Stimulated activated CD8-positive, alpha-beta memory T cell treated with anti-CD3 and anti-CD28 coated beads, Interleukin-7, amount 100 ng/mL, for 1 hour (primary cell): ENCODE measurements at places on chromosomes 4 and X.

GRCh38 chrX:150163221-150163930 lies 199.7 kb upstream of the MAMLD1 start:
- DNase-seq = no peak

GRCh38 chr4:8681391-8681790 lies 88.8 kb downstream of the CPZ start:
- no peak for DNase-seq

- no peak for DNase-seq
Measured at GRCh38 chr4:165331823-165332222, 4.4 kb downstream of the MSMO1 start.

GRCh38 chrX:7059214-7059838 lies 88.2 kb upstream of the STS start:
- DNase-seq = no peak

DNA sequence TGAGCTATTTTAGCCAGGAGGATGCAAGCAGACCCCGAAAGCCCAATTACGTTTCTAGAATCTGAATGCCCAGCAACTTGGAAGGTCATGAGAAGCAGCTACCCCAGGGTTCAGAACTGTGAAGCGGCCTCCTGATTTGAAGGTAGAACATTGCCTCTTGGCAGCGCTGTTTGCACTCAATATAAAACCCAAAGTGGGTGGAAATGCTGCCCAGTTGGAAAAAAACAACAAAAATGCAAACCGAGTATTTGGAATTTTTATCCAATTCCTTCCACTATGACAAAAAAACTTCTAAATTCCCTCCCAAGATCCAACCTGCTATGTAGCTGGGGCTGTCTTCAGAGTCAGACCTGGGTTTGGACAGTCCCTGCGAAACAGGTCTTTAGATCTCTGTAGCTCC lies 103.3 kb upstream of the RBPJ start:
- no peak for DNase-seq

DNA sequence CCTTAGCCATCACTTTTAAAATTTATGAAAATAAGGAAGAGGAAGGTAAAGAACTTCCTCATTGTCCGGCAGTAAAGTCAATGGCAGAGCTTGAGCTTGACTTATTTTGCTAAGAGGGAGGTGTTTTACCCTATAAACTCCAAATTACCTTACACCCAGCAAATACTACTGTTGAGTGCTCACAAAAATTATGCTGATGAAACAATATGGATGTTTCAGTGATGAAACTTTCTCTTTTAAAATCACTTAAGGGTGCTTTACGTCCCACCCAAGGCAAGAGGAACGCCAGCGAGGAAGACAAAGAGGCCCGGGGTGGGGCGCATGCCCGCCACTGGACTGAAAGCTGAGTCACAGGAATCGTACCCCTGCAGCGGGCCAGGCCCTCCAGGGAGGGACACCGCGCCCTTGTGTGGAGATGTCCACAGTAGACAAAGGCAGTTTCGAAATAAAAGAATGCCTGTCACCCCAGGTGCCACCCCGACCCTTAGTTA lies 560 bp upstream of the TMSB4X start:
- no peak for DNase-seq

DNA sequence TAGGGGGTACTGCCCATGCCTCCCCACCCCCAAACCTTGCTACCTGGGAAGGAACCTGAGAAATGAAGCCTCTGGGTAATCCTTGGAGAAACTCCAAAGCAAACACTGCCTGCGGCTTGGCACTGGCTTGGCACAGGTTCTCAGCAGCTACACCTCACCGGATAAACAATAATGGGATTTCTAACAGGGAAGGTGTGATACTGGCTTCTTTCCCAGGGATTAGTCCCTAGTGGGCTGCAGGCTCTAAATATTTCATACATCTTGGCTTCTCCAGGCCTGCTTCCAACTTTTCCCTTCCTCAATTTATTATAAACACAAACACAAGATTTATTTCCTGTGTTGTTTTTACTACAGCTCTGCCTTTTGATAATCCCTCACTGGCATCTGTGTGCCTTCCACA lies 12.5 kb downstream of the SEC24D start:
- DNase-seq = no peak

DNA sequence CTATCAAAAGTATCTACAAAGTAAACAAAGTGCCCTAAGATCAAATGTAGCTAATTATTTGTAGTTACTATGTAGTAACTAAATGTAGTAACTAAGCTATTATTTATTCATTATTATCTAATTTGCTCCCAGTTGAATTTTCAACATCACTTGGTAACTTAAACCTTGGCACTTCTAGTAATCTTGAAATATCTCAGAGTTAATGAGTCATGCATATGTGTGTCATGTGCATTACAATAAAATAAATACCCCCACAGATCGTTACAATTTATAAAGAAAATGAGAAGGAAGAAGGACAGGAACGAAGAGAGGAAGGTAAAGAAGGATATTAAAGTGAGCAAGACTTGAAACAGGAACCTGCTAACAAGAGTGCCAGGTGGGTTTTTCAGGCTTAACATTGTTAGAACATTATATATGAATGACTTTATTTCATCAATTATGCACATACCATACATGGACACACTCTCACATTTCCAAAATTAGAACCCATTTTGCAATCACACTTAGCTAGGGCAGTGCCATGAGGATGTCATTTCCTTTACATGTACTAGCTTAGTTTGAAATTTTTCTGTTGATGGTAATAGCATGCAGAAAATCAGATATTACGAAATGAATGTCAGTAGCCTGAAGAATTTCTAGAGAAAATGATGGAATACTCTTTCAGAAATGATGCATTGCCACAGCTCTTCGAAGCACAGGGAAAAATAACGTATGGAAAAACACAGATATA lies 1670.4 kb upstream of the AGA start:
- no peak for DNase-seq

- no peak for DNase-seq
Measured at GRCh38 chr4:139872274-139872673, 206.7 kb downstream of the MGST2 start.

GRCh38 chrX:154490021-154490413 lies 412 bp downstream of the SLC10A3 start:
- no peak for DNase-seq

- peak; percentile 21 for DNase-seq
Measured at GRCh38 chr4:6134612-6135220, 65.6 kb downstream of the JAKMIP1 start.

GRCh38 chr4:158371158-158371557 lies 150.5 kb upstream of the RXFP1 start:
- no peak for DNase-seq

- DNase-seq = no peak
Measured at GRCh38 chrX:70049925-70050324, at the start of gene AWAT2. TSS of gene AWAT2 (minus strand) at chrX:70049938. CDS start at chrX:70049932, 6 bp downstream.

DNA sequence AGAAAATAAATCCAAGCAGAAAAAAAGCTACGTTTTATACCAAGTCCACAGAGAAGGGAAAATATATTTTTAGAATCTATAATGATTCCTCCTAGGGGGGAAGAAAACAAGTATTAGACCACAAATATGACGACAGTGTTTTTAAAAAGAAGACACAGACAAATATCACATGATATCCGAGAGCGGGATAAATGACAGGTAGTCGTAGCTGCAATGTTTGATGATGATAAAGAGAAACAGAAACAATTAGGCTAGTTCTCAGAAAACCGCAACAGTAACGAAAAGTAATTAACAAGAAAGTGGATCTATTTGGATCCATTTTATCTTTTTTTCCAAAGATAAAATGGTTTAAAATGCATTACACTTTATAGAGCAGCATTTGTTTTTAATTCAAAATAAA lies 918 bp downstream of the HAUS3 start:
- DNase-seq = no peak

- no peak for DNase-seq
Measured at GRCh38 chr4:165367040-165367439, 11.8 kb upstream of the CPE start.

- no peak for DNase-seq
Measured at GRCh38 chr4:5707778-5708448, 446 bp downstream of the EVC2 start.

- DNase-seq = no peak
Measured at GRCh38 chr4:24754571-24754970, 40.8 kb upstream of the SOD3 start.

DNA sequence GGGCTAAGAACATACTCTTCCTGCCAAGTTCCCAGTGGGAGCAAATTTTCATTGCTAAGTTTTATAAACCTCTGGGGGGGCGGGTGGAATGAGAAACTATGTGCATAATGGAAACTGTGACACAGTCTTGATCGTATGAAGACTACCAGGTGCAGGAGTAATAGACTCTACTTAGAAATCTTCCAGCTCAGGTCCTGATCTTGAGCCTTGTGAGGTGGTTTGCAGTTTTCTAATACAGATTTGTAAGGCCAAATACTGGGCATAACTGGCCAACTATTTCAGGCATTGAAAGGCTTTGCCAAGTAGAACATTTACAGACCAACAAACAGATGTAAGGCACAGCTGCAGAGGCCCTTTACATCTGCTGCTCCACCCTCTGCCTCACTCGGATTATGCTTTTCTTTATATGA lies 89.7 kb upstream of the CBR4 start:
- no peak for DNase-seq

GRCh38 chrX:40646489-40647306 lies 663 bp downstream of the CXorf38 start:
- no peak for DNase-seq

DNA sequence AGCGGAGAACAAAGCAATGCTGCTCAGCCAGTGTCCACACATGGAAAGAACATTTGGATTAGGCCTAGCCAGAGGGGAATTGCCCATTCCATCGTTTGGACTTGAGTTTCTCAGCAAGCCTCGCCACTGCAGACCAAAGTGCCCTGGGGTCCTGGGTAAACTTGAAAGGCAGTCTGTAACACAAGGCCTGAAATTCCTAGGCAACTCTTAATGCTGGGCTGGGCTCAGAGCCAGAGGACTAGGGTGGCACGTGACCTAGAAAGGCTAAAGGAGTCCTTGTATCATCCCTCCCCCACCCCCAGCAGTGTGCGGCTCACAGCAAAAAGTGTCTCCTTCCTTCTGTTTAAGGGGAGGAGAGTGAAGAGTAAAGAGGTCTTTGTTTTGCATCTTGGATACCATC lies 210.4 kb upstream of the ARX start:
- DNase-seq = no peak

DNA sequence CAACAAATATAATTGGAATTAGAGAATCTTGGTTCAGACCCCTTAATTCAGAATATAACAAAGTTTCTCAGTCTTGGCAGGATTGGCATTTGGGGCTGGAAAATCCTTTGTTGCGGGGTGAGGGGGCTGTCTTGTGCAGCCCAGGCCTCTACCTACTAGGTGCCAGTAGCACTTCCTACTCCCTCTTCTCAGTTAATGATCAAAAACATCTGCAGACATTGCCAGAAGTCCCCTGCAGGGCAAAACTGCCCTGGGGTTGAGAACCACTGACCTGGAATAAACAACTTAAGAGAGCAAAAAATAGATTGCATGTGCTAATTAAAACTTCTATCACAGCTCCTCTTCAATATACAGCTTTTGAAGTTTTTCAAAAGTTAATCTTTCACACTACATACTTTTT lies 36.7 kb upstream of the CXorf38 start:
- no peak for DNase-seq

- DNase-seq = no peak
Measured at GRCh38 chr4:149370002-149370401, 445.6 kb downstream of the IQCM start.

GRCh38 chr4:17163156-17163771 lies 264.8 kb upstream of the LDB2 start:
- no peak for DNase-seq

DNA sequence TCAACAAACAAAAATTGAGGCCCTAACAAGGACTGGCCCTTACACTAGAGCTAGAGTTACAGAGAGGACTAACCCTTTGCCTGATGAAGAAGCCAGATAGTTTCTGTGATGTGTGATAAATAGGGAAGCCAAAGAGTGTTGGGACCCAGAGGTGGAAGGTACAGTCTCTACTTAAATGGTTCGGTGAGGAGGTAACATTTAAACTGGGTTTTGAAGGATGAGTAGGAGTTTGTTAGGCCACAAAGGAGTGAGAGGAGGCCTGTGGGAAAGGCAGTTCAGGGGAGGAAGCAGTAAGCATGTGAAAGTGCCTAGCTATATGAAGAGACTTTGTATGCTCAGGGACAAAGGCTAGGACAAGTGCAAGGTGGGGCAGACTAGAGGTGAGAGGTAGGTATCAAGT lies 23.8 kb upstream of the LIMCH1 start:
- DNase-seq = no peak

GRCh38 chrX:113058634-113059033 lies 218.0 kb upstream of the AMOT start:
- DNase-seq = no peak
